ENCODE measurements at places on chromosomes 16 and 17.

GRCh38 chr17:4895121-4895520, 4.2 kb upstream of the C17orf107 start:
- no peak for DNase-seq

- no peak for DNase-seq
Observed at GRCh38 chr17:75695141-75695829, 26.0 kb upstream of the ITGB4 start.

DNA sequence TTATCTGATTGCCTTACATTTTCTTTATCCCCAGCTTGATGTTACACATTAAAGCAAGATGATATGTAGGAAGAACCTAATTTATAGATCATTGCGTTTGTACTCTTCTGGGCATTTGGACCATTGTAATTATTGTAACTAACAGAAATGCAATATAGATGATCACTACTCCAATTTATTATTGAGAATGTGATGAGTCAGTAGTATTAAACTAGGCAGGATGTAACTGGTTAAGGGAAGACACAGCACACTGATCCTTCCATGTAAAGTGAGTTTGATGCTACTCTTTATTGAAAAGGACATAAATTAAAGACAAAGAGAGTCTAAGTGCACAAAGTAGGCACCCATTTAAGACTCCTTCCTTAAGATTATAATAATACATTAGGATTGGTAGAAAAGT, 223.8 kb downstream of the KIF2B start:
- no peak for DNase-seq

DNA sequence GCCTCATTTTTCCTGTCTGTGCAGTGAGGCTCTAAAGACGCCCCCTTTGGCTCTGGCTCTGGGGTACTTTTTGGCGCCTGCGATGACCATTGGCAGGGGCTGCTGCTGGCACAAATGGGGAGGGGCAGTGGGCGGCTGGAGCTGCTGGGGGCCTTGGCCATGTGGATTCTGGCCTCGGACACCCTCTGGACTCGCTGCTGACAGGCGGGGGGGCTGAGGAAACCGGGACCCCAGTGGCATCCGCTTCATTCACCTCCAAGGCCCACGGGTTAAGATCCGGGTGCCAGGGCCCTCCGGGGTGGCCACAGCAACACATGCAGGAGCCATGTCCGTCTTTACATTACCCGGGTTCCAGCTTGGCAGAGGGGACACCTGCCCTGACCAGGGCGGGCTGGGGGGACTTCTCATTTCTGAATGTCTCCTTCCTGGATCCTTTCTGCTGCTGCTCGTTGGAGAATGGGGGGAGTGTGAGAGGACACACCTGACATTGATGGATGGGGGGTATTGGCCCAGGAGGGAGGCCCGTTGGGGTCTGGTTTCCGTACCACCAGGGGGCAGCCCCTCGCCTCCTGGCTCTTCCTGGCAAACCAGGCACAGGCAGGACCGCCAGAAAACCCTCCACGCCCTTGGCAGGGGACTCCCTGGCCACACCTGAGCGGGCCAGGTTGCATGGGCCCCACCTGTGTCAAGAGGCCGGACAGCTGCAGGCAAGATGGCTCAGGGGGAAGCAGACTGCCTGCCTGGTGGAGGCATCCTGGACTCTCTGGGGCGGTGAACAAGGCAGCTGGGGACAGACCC, 21.8 kb downstream of the GSE1 start:
- DNase-seq, result no peak

GRCh38 chr17:34442387-34443111, 79.5 kb upstream of the CCL1 start:
- DNase-seq, result no peak

GRCh38 chr17:3007651-3008121, 55.7 kb downstream of the OR1D5 start:
- no peak for DNase-seq

GRCh38 chr17:7064261-7064660, 15.8 kb downstream of the CLEC10A start:
- DNase-seq, result no peak

- DNase-seq, result no peak
Observed at GRCh38 chr17:6096201-6097004, 26.2 kb downstream of the WSCD1 start.
